ENCODE measurements at places on chromosomes 4 and X.

DNA sequence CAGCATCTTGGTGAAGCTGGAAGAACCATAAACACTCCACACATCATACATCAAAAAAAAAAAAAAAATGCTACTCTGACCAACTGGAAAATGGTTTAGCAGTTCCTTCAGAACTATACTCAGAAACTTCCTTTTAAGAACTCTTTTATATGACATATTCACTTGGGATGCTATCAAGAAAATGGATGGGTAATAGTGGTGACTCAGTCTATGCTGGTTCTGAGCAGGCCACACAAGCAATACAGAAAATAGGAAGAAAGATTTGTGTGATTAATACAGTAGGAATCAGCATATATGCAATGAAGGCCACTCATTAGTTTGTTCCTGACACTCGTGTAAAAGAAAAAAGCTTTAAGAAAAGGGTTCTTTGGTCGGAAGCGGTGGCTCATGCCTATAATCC lies 123.5 kb upstream of the FAT4 start:
- no peak for DNase-seq

GRCh38 chr4:180949424-180950213 lies 1293.6 kb upstream of the TENM3 start:
- DNase-seq = no peak

GRCh38 chr4:139764686-139765310 lies 99.2 kb downstream of the MGST2 start:
- DNase-seq = peak; percentile 27

GRCh38 chr4:14667624-14668151 lies 334.6 kb upstream of the CPEB2 start:
- DNase-seq = no peak

- no peak for DNase-seq
Observed at GRCh38 chrX:109874548-109874947, 128.4 kb upstream of the TMEM164 start.

DNA sequence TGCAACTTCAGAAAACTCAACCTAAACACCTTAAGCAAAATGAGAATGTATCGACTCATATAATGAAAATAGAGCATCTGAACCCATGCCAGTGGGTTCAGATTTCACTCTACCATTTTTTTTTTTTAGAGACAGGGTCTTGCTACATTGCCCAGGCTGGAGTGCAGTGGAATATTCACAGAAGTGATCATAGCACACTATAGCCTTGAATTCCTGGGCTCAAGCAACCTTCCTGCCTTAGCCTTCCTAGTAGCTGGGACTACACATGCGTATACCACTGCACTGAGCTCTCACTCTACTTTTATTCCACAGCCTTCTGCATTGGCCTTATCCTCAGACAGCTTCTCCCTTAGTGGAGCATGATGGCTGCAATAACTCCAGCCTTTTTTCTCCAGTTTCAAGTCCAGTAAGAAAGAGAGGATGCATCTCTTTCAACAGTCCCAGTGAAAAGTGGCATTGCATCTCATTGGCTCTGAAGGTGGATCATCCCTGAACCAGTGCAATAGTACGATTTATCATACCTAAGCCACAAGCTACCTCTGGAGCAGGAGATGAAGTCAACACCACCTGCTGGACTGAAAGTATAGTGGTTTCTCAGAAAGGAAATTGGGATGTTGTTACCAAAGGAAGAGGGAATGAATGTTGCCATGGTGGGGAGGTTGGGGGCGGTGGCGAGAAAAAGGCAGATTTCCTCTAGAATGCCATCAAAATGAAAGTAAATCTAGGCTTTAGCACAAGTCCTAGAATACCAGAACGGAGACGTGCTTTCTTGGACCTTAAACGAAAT lies 2.0 kb upstream of the SOD3 start:
- no peak for DNase-seq

DNA sequence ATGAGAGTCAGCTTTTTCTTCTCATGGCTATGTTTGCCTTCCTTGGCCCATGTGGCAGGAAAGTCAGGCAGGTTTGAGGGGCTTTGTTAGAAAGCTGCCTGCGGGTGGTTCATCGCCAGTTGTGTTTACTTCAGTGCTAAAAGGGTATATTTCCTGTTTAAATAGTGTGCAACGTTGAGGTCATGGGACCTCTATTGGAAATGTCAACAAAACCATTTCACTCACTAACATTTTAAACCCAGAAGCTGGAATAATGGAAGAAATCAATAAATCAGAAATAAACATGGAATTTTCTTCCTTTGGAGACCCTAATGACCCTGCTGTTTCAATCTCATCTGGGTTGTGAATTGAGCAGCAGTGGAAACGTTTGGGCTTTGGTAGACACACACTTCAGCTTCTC lies 185.8 kb downstream of the ANKRD50 start:
- DNase-seq = no peak

GRCh38 chr4:157741642-157742041 lies 431.2 kb downstream of the GASK1B start:
- peak; percentile 10 for DNase-seq

DNA sequence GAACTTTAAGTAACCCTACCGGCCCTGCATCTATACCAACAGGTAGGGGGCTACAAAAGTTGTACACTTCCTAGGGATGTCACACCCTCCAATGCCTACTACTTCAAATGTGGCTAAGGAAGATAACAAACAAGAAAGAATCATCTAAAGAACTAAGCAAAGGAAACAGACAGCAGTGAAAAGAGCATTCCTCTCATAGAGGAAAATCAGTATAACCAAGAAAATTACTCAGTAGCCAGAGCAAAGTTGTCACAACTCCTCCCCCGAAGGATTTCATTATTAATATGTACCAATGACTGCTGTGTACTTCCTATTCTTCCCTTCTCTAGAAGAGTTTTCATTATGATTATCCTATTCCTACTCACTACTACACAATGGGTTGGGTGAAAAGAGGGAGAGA lies 12.6 kb downstream of the ANKRD17 start:
- no peak for DNase-seq

DNA sequence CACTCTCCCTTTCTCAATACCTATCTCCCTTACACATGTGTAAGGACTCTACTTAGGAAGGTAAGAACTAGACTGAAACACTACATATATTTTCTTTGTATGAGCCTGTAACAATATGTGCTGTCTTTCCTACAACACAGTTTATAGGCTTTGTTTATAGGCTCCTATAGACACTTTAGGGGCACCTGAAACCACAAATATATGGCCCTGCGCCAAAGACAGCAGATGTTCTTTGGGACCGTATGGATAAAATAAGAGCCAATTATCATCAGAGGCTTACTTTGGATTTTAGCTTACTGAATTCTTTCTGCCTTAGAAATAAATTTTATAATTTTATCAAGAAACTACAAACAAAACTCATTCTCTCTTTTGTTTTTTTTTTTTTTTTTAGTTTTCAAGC lies 16.6 kb upstream of the CXCL3 start:
- DNase-seq = no peak

DNA sequence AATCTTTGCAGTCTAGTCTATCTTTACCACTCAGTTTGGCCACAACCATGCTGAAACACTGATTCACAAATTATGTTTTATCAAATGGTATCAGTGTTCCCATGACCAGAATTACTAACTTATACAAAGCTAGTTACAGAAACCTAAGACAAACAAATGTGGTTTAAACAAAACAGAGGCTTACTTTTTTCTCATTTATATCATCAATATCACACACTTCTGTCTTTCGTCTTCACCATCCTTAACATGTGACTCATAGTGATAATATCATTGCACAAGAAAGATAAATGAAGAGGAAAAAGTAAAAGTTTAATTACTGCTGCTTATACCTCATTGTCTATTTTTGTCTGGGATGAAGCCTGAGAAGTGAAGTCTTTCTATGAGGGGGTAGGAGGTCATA lies 406.6 kb downstream of the PCDH10 start:
- no peak for DNase-seq

DNA sequence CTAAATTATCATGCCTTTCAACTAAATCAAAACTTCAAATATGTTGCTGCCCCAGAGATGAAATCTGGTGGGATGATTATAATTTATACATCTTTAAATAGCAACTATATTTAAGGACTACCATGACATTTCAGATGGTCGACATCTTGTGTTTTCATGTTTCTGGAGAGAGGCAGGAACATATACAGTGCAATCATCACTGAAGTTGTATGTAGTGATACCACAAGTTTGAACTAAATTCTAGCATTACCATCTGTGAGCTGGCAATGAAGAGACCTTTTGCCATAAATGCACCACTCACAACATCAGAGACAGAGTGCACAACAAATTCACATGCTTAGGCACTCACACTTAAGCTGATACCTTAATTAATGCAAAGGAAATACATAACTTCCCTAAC lies 196.4 kb upstream of the GPC4 start:
- DNase-seq = no peak

GRCh38 chr4:183142571-183143550 lies 43.8 kb downstream of the WWC2 start:
- no peak for DNase-seq

DNA sequence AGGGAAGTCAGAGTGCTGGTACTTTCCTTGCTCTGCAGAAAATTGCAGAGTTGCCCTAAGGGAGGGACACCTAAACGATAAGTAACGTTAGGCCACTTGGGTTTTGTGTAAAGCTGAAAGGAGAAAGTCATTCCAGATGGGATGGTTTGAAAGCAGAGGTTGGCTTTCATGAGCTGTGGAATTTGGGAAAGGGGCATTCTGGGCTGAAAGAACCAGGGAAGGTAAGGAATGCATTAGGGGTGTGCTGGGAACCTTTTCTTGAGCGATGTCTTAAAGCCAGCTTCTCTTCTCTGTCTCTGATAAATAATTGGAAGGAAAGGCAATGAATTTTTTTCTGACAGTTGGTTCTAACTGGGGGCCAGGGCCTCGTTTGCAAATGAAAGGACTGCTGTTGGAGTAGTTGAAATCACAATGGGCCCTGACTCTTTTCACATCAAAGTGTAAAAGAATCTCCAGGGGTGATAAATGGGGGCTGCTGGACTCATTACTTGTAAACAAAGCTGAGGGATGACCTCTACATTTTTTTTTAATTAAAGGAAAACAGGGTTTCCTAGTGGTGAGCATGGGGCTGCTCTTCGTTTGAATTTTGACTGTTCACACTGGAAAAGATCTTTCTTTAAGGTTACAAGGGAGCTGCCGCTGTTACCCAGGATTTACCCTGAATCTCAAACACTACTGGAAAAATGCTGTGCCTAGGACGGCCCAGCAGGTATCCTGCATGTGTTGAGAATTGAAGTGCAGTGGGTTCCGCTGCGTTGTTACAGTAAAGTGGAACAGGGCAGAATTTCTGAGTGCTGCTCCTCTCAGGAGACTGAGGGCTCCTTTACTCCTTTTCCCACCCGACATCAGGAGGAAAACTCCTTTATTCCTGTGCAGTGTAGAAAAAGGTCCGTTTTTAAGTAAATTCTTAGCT lies 25.0 kb downstream of the AFF1 start:
- no peak for DNase-seq

- no peak for DNase-seq
Observed at GRCh38 chrX:68307769-68308168, 125.5 kb downstream of the OPHN1 start.

- DNase-seq = no peak
Observed at GRCh38 chr4:26400132-26400531, 79.3 kb downstream of the RBPJ start.

- no peak for DNase-seq
Observed at GRCh38 chrX:47843363-47843762, 6.7 kb downstream of the ZNF81 start.

- no peak for DNase-seq
Observed at GRCh38 chrX:100643212-100643611, 787 bp upstream of the SRPX2 start.

DNA sequence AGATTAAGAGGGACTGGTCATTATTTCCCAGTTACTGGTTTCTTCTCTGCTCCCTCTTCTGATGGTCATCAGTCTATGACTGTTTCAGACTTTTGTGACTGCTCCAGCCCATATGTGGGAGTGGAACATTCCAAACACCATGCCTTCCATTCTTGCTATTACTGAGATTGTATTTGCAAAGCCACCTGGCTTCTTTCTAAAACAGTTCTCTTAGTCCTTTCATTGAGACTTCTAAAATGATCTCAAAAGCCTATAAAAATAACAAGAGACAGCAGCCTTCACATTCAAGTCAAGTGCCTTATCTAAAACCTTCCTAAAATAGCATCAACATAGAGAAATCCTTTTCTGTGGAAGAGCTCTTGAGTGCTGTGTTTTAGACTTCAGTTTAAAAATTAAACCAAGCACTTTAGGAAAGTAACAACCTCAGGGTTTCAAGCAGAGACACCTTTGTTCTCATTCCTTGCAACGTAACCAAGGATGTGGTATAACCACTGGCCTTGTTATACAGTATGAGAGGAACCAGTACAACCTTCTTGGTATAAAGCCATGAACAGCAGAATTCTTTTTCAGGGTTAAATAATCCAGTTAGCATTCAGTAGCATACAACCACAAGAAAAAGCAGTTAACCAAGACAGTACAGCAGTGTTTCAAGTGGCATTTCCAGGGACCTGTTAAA lies 97.1 kb downstream of the NFKB1 start:
- DNase-seq = no peak

DNA sequence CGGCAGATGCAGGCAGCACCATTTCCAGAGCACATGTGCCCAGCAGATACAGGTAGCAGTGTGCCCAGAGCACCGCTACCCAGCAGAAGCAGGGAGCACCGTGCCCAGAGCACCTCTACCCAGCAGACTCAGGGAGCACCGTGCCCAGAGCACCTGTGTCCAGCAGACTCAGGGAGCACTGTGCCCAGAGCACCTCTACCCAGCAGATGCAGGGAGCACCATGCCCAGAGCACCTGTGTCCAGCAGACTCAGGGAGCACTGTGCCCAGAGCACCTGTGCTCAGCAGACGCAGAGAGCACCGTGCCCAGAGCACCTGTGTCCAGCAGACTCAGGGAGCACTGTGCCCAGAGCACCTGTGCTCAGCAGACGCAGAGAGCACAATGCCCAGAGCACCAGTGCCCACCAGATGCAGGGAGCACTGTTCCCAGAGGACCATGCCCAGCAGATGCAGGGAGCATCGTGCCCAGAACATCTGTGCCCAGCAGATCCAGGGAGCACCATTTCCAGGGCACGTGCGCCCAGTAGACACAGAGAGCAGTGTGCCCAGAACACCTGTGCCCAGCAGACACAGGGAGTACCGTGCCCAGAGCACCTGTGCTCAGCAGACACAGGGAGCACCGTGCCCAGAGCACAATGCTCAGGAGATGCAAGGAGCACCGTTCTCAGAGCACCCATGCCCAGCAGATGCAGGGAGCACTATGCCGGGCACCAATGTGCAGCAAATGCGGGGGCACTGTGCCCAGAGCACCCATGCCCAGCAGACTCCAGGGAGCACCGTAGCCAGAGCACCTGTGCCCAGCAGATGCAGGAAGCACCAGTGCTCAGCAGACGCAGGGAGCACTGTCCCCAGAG lies 236.4 kb downstream of the DHRSX start:
- no peak for DNase-seq

GRCh38 chr4:61373901-61374440 lies 173.8 kb downstream of the ADGRL3 start:
- no peak for DNase-seq

GRCh38 chr4:7932287-7932686 lies 7.4 kb downstream of the AFAP1 start:
- DNase-seq = no peak

- no peak for DNase-seq
Observed at GRCh38 chrX:109720947-109721346, 12.1 kb downstream of the ACSL4 start.

All from kidney capillary endothelial cell (primary cell).